ENCODE measurements at places on chromosomes 13 and 19. TPM values are rescaled to one million over a fixed set of nuclear protein-coding genes. Genes with fewer than 3 reads are reported as not detected.

ZNF615 gene
- total RNA-seq = 10.8 TPM

DPF1 gene
- total RNA-seq = 0.57 TPM

BCL3 gene
- 6.3 TPM for total RNA-seq

SH2D3A gene
- total RNA-seq = 0.28 TPM

PRR22 gene
- total RNA-seq = 0.28 TPM

LENG9 gene
- total RNA-seq = 7.3 TPM

ANO8 gene
- total RNA-seq = 1.6 TPM

FFAR1 gene
- total RNA-seq = not detected

INSL3 gene
- total RNA-seq = not detected

GFY gene
- not detected for total RNA-seq

CCDC70 gene
- not detected for total RNA-seq
